ENCODE measurements at places on chromosomes 3 and 15.

DNA sequence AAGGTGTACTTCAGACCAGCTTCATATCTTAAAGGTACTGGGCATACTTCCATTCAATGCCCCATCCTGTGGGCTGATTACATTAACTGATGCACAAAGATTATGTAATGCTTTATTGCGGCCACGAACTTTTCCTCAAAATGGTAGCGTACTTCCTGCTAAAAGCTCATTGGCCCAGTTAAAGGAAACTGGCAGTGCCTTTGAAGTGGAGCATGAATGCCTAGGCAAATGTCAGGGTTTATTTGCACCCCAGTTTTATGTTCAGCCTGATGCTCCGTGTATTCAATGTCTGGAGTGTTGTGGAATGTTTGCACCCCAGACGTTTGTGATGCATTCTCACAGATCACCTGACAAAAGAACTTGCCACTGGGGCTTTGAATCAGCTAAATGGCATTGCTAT is 3.4 kb downstream of the SKIL start:
- no peak for DNase-seq

- no peak for DNase-seq
Observed at GRCh38 chr3:122355612-122356011, 27.4 kb downstream of the MIX23 start.

GRCh38 chr15:44137750-44138149 is 57.3 kb downstream of the FRMD5 start:
- DNase-seq, result no peak

DNA sequence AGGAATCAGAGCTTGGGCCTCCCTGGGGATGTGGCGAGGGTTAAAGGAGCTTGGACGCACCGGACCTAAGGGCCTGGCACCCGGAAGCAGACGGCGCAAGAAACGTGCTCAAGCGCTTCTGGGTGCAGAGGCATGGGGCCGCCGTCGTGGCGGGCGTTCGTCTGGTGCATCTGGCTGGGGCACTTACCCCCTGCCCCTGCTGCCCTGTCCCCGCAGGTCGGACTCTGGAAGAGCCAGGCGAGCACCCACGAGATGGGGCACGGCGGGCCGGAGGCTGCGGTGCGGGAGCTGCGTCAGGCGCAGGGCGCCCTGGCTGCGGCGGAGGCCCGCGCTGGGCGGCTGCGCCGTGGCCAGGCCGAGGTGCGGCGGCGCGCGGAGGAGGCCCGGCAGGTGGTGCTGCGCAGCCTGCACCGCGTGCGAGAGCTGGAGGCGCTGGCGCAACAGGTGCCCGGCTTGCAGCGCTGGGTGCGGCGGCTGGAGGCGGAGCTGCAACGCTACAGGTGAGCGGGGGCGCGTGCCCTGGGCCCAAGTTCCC is 2.5 kb downstream of the EFCC1 start:
- no peak for DNase-seq

- peak; percentile 26 for DNase-seq
Observed at GRCh38 chr3:58588030-58588614, 10.9 kb upstream of the FAM107A start.
